ENCODE measurements at places on chromosomes 4 and X.

GRCh38 chr4:100082852-100083251, 107.4 kb downstream of the DDIT4L start:
- no peak for DNase-seq

GRCh38 chrX:14886252-14886651, 13.0 kb downstream of the MOSPD2 start:
- no peak for DNase-seq

GRCh38 chrX:19799319-19800182, 87.8 kb downstream of the SH3KBP1 start:
- DNase-seq = no peak

GRCh38 chrX:68881911-68882310, 53.1 kb downstream of the EFNB1 start:
- DNase-seq = no peak

- DNase-seq = no peak
Measured at GRCh38 chr4:109313168-109314133, 11.0 kb upstream of the COL25A1 start.

- DNase-seq = no peak
Measured at GRCh38 chr4:113303315-113303714, 253.9 kb downstream of the ANK2 start.

- DNase-seq = no peak
Measured at GRCh38 chr4:19134685-19135084, 1113.1 kb upstream of the LCORL start.

GRCh38 chrX:11757719-11758399, at the start of gene MSL3:
Gene MSL3 (plus strand): TSS chrX:11758237. CDS start chrX:11758264, 27 bp downstream.
- DNase-seq = peak; percentile 70

DNA sequence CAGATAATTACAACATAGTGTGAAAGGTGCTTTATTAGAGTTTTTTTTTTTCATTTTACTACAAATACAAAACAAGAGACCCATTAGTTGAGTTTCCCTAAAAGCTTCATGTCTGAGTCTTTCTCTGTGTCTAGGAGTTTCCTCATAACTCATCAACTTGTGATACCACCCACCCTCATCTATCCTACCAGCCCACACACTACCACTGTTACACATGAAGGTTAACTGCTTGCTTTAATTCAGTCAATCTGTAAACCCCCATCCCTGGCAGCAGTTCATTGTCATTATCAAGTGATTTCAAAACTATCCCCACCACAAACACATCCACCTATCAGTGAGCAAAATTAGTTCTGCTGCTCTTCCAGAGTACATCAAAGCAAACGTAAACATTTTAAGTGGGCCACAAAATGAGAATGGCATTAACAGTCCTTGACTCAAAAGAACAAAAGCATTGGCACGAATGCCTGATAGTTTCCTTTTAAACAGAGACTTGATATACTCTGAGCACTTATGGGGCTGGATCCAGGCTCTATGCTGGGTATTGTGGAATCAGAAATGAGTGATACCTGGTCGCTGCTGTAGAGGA, 331.6 kb upstream of the FAM241A start:
- no peak for DNase-seq

GRCh38 chr4:174198828-174199227, 84.6 kb downstream of the FBXO8 start:
- no peak for DNase-seq

GRCh38 chr4:35614120-35614519, 630.2 kb downstream of the ARAP2 start:
- no peak for DNase-seq

- peak; percentile 28 for DNase-seq
Measured at GRCh38 chr4:2469192-2469984, 482 bp downstream of the RNF4 start.

DNA sequence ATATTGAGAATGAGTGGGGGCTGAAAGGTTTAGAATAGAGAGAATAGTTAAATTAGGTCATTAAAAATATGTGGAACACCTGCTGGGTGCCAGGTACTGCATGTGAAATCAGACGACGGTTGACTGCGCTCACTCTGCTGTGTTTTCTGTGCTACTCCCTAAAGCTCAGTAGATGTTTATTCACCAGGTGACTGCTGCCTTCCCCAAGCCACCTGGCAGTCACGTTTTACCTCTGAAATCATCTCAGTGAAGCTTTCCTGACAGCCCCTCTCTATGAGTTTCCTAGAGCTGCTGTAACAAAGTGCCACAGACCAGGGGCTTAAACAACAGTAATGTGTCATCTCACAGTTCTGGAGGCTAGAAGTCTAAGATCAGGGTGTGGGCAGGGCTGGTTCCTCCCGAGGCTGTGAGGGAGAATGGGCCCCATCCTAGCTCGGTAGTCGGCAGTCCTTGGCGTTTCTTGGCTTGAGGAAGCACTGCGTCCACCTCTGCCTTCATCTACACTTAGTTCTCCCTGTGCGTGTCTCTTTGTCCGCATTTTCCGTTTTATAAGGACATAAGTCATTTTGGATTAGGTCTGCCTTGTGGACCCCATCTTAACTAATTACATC, 25.3 kb downstream of the ADD1 start:
- no peak for DNase-seq

DNA sequence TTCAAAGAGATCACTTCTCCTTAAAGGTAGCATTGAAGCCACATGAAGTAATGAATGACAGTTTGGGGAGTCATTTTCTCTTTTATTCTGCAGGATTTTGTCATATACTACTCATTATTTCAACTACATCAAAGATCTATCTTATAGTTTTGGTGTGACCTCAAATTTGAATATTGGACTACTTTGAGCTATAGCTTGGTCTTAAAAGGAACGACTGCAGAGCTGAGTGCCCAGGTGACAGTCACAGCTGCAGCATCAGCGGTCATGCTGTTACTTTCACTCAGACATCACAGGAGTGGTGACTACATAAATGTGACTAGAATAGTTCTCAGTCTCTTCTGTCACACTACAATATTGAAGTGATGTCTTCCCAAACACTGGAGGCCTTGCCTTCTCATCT, 10.7 kb upstream of the SPCS3 start:
- DNase-seq = no peak

DNA sequence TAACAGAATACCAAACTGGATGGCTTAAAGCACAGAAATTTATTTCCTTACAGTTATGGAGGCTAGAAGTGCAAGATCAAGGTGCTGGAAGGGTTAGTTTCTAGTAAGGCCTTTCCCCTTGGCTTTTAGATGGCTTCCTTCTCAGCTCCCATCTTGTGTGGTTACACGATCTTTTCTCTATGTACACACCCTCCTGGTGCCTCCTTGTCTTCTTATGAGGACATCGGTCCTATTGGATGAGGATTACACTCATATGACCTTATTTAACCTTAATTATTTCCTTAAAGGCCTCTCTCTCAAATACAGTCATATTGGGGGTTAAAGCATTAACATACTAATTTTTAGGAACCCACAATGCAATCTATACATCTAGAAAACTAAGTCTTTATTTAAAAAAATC, 787.9 kb upstream of the GALNTL6 start:
- no peak for DNase-seq

DNA sequence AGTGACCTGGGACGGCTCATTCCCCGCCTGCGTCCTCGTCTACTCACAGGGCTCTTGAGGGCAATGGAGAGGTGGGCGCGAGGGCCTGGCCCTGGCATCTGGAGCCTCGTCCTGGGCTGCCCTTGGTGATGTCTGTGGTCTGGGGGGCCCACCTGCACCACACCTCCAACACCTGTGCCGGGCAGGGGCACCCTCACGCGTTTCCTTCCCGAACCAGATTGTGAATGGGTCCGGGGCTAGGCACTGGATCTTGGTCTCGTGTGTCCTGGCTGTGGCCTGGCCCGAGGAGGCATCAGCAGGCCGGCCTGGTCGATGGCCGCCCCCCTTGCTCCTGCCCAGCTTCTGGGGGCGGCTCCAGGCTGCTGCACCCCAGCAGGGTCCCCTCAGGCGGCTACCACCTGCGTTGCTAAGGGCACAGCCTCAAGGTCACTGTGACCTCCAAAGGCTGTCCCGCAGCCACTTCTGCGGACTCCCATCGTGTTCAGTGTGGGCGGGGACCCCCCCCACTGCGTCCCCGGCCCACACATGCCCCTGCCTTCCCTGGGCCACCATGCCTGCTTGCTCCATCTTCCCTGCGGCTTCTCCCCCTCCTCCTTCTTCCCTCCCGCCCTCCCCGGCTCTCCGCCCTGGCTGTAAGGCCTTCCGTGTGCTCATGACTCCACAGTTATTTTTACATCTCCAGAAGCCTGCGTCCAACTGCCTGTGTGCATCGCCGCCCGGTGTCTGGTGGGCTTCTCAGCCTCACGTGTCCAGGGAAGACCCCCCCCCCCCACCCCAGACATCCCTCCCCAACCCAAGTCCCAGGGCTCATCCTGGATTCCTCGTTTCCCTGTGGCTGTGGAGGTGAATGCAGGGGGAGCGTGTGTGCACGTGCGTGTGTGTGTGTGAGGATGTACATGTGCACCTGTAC, 3.8 kb downstream of the DOK7 start:
- no peak for DNase-seq

DNA sequence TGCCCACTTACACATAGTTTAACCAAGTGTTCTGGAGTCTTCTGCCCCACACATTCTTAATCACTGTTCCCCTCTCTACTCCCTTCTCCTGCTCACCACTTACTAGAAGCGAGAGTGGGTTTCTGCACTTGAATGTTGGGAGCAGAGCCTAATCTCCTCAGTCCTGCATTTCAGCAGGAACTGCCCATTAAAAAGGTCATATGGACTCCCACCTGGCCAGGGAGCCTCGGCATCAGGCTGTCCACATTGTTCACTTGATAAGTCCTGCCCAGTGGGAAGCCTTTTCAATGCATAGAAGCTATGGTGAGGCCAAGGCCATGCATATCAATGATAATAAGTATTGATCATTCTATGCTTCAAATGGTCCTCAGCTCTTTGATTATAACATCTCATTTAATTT, 144.3 kb downstream of the LDB2 start:
- no peak for DNase-seq

DNA sequence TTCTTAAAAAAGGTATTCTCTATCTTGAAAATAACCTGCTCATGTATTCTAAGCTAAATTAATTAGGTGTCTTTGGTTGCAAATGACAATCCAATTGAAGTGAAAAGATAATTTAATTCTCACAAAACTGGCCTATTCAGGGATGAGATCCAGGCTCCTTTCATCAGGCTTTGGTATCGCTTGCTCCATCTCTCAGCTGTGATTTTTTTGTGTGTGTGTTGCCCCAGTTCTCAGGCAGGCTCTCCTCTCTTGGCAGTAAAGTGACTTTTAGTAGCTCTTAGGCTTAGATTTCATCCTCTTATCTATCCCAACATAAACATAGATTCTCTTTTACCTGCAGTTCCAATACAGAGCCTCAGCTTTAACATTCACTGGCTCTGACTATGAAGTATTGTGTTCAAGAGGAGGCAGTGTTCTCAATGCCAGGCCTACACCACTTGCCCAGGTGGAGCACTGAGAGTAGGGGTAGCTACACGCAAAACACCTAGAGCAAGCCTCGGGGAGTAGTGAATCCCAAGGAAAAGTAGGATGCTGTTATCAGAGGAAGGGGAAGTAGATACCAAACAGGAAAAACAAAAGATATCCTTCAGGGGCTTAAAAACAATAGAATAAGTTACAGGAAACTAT, 392.4 kb upstream of the ATOH1 start:
- DNase-seq = no peak

- DNase-seq = no peak
Measured at GRCh38 chrX:107467271-107467670, 17.8 kb downstream of the FRMPD3 start.

GRCh38 chrX:136752346-136752745, 28.4 kb downstream of the ARHGEF6 start:
- no peak for DNase-seq

DNA sequence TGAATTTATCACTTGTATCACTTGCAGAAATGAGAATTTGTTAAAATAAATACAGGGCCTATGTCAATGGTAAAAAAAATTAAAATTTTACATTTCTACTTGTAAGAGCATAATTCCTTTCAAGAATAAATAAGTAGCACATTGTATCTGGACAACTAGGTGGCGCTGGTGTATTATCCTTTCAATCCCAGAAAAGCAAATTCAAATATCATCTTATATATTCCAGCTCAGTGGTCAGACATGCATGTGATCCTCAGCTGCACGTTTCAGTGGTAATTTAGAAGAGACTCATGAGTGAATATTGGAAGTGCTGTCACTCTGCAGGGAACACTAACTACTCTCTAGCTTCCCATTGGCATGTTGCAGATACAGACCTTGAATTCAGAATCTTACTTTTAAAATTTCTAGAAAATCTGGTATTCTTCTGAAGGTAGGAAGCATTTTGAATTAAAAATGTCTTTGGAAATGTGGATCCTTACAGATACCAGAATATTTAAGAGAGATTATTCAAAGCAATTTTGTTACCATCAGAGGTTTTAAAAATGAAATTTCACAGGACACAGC, 1414.7 kb upstream of the TENM3 start:
- DNase-seq = no peak
